Peyer's patch (tissue), 4 donors: ENCODE measurements at places on chromosomes 11 and 22. TPM values are rescaled to one million over a fixed set of nuclear protein-coding genes. Genes with fewer than 3 reads are reported as not detected.
A peak's percentile ranks its signal among the peaks of the same experiment; 100 is the strongest.

DNA sequence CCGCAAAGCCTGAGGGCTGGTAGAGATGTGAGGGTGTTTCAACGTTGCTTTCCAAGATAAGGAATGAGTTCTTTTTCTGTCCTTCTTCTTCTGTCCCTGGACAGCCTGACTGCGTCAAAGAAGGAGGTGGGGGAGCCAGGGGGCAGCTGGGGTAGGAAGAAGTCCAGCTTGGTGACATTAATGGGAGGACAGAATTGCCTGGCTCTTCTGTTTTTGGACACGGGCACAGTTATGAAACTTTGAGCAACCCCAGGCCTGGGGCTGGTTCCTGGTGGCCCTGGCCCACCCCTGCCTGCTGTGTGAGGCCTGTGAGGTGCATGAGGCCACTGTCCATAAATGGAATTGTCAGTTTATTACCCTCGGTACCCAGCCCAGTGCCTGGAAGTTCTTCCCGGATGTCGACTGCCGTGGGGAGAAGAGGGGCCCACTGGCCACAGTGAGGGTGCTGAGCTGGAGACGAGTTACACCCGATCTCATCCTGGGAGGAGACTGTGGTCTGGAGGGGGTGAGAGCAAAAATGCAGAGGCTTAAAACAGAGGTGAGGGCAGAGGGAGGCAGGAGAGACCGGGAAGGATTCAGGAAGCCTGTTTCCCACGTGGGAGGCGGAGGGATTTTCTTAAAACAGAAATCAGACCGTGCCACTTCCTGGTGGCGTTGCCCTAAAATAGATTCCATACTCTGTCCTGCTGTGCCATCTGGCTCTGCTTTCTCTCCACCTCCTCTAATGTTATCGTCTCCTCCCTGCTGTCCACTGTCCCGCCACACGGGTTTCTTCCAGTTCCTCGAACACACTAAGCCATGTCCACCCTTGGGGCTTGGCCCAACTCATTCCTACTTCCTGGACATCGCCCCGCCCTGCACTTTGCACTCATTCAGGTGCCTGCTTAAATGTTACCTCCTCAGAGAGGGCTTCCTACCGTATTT is 59.7 kb upstream of the RASD2 start:
- no peaks in the 10 kb centered on the region for H3K27me3 ChIP-seq
- H3K4me3 ChIP-seq = no peak overlapping the region
- no peaks in the 10 kb centered on the region for H3K36me3 ChIP-seq
- no peaks in the 10 kb centered on the region for H3K4me1 ChIP-seq
- peak; percentile 69 for DNase-seq

- H3K27ac ChIP-seq = no peak overlapping the region
- H3K27me3 ChIP-seq = no peaks in the 10 kb centered on the region
- no peak for DNase-seq
- no peak overlapping the region for H3K4me3 ChIP-seq
- no peaks in the 10 kb centered on the region for H3K4me1 ChIP-seq
Measured at GRCh38 chr11:82898241-82898640, 2.0 kb downstream of the PRCP start.

DNA sequence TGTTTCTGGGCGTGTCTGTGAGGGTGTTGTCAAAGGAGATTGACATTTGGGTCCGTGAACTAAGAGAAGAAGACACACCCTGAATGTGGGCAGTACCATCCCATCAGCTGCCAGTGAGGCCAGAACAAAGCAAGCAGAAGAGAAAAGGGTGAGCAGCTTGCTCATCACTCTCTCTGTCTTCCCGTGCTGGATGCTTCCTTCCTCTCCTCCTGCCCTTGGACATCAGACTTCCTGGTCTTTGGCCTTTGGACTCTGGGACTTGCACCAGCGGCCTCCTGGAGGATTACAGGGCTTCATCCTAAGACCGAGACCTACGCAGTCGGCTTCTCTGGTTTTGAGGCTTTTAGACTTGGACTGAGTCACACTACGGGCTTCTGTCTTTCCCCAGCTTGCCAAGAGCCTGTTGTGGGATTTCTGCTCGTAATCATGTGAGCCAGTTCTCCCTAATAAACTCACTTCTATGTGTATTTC is 18.8 kb downstream of the APOL2 start:
- DNase-seq = no peak
- no peaks in the 10 kb centered on the region for H3K27me3 ChIP-seq
- no peaks in the 10 kb centered on the region for H3K36me3 ChIP-seq
- peak overlapping the region; percentile 36 for H3K27ac ChIP-seq
- H3K4me1 ChIP-seq = no peaks in the 10 kb centered on the region

DNA sequence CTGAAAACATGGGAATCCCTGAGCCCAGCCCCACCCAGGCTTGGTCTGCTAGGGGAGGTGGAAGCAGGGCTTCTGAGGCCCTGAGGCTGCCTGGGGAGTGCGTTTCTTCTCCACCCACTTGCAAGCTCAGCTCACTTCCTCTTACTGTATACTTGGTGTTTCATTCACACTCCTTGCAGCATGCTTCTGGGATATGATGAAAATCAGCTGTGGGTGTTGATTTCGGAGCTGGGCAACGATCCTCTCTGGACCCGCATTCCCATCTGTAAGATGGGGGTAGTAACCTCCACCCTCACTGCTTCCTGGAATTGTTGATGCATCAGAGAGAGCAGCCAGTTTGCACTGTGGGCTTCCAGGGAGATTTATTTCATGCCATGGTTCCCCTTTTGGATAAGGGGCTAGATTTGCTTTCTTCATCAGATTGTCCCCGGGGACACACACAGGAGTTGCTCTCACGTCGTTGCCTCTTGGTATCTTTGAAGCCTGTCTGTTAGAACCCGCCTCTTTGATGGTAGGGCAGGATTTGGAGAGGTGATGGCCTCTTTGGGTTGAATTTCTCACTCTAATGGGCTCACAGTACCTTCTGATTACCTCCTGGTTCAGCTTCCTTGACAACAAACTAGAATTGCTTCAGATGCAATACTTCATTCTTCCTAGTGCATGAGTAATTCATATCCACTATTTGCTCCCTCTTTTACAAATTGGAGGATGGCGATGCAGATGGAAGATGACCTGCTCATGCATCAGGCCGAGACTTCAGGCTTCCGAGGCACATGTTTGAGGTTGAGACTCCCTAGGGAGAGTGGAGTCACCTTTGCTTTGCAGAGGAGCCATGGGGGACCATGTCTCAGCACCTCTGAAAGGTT is 40.4 kb downstream of the BCR start:
- H3K27me3 ChIP-seq = no peaks in the 10 kb centered on the region
- DNase-seq = peak; percentile 52

GRCh38 chr11:131065435-131066413 is 149.4 kb upstream of the SNX19 start:
- H3K4me3 ChIP-seq = no peak overlapping the region
- H3K4me1 ChIP-seq = no peaks in the 10 kb centered on the region
- DNase-seq = no peak
- H3K36me3 ChIP-seq = no peaks in the 10 kb centered on the region
- H3K27ac ChIP-seq = no peak overlapping the region
- H3K27me3 ChIP-seq = no peaks in the 10 kb centered on the region

- H3K27me3 ChIP-seq = no peaks in the 10 kb centered on the region
- no peak for DNase-seq
- no peak overlapping the region for H3K27ac ChIP-seq
- no peak overlapping the region for H3K4me3 ChIP-seq
- no peaks in the 10 kb centered on the region for H3K4me1 ChIP-seq
Measured at GRCh38 chr11:131421066-131421855, 50.8 kb downstream of the NTM start.

GRCh38 chr11:47215366-47215910 is 664 bp downstream of the DDB2 start:
- H3K4me1 ChIP-seq = peaks cover 25% of the 10 kb centered on the region
- peak overlapping the region; percentile 81 for H3K27ac ChIP-seq
- H3K4me3 ChIP-seq = peak overlapping the region; percentile 73
- DNase-seq = no peak

GRCh38 chr11:28878025-28878424 is 769.8 kb downstream of the METTL15 start:
- H3K27me3 ChIP-seq = no peaks in the 10 kb centered on the region
- DNase-seq = no peak
- no peaks in the 10 kb centered on the region for H3K36me3 ChIP-seq

- H3K27ac ChIP-seq = no peak overlapping the region
- H3K27me3 ChIP-seq = no peaks in the 10 kb centered on the region
- peaks cover 35% of the 10 kb centered on the region for H3K36me3 ChIP-seq
- no peak overlapping the region for H3K4me3 ChIP-seq
- H3K4me1 ChIP-seq = no peaks in the 10 kb centered on the region
Measured at GRCh38 chr22:41360126-41360525, 21.6 kb upstream of the TEF start.

- H3K36me3 ChIP-seq = no peaks in the 10 kb centered on the region
- H3K4me1 ChIP-seq = no peaks in the 10 kb centered on the region
- DNase-seq = no peak
- no peak overlapping the region for H3K4me3 ChIP-seq
Measured at GRCh38 chr11:74669211-74670160, 61.7 kb downstream of the CHRDL2 start.

GRCh38 chr11:121311373-121311772 is 18.8 kb downstream of the SC5D start:
- no peak overlapping the region for H3K27ac ChIP-seq
- H3K36me3 ChIP-seq = no peaks in the 10 kb centered on the region
- no peaks in the 10 kb centered on the region for H3K4me1 ChIP-seq
- no peak for DNase-seq
- H3K27me3 ChIP-seq = no peaks in the 10 kb centered on the region

GRCh38 chr22:27651486-27651885 is 150.1 kb downstream of the MN1 start:
- no peaks in the 10 kb centered on the region for H3K36me3 ChIP-seq
- no peak overlapping the region for H3K4me3 ChIP-seq
- no peak for DNase-seq
- H3K4me1 ChIP-seq = no peaks in the 10 kb centered on the region
- no peak overlapping the region for H3K27ac ChIP-seq

DNA sequence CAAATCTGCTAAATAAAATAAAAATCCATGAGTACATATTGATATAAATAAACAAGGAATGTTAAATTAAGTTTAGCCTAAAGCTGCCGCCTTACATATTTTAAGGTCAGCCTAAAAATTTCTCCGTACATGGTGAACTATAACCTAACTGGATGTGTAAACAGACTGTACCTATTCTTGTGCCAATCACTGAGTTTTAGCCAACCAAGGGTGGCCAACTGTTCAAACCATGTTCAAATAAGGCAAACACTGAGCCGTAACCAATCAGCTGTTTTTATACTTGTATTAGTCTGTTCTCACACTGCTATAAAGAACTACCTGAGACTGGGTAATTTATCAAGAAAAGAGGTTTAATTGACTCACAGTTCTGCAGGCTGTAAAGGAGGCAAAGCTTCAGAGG is 8.6 kb upstream of the QSER1 start:
- H3K4me1 ChIP-seq = no peaks in the 10 kb centered on the region
- no peak overlapping the region for H3K4me3 ChIP-seq
- no peaks in the 10 kb centered on the region for H3K36me3 ChIP-seq

- no peak for DNase-seq
- H3K27ac ChIP-seq = peak overlapping the region; percentile 14
- no peaks in the 10 kb centered on the region for H3K27me3 ChIP-seq
Measured at GRCh38 chr11:121446752-121447156, 5.4 kb upstream of the SORL1 start.

GRCh38 chr11:47797633-47798032 is 30.5 kb upstream of the FNBP4 start:
- no peaks in the 10 kb centered on the region for H3K4me1 ChIP-seq
- H3K27me3 ChIP-seq = no peaks in the 10 kb centered on the region
- H3K27ac ChIP-seq = no peak overlapping the region
- no peak overlapping the region for H3K4me3 ChIP-seq
- no peak for DNase-seq
- H3K36me3 ChIP-seq = peaks cover 89% of the 10 kb centered on the region

DNA sequence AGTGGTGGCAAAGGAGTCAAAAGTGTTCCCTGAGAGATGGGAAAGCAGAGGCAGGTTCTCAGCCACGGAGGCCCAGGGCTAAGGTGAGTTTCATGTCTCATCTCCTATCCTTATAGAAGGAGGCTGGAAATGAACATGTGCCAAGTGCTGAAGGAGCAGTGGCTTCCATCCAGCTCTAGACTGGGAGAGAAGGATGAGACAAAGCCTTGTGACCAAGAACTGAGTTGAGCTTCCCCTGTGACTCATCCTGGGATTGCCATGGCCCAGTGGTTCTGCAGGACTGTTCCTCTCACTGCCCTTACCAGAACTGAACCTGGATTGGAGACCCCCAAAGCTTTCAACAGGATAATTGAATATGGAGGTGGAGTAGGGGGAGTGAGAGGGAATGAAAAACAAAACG is 16.7 kb upstream of the OR9Q1 start:
- H3K36me3 ChIP-seq = no peaks in the 10 kb centered on the region
- no peaks in the 10 kb centered on the region for H3K27me3 ChIP-seq

GRCh38 chr11:10674440-10674855 is 19.1 kb downstream of the IRAG1 start:
- H3K4me1 ChIP-seq = no peaks in the 10 kb centered on the region
- no peak overlapping the region for H3K4me3 ChIP-seq
- H3K36me3 ChIP-seq = no peaks in the 10 kb centered on the region

DNA sequence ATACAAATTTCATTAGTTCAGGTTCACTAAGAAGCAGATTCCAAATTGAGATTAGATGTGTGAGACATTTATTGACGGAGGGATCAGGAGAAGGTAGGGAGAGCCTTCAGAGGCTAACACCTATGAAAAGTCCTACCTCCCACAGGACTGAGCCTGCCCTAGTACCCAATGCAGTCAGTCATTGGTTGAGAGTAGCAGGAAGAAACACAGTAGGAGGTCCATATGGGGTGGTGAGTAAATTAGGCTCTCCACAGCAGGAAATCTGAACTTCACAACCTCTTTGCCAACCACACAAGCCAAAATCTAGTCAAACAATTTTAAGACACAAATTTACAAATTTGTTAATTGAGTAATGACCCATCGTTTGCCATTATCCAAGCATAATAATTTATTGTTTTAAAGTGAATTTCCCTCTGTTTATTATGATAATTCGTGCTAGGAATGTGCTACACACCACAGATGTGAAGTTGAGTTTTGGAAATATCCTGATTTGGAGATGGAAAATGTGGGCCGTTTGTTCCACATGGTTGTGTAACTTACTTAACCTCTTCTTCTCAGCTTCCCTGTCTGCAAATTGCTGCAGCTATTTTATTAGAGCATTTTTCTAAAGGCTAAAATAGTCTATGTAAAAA is 542.1 kb downstream of the ETS1 start:
- no peaks in the 10 kb centered on the region for H3K36me3 ChIP-seq
- no peaks in the 10 kb centered on the region for H3K4me1 ChIP-seq

DNA sequence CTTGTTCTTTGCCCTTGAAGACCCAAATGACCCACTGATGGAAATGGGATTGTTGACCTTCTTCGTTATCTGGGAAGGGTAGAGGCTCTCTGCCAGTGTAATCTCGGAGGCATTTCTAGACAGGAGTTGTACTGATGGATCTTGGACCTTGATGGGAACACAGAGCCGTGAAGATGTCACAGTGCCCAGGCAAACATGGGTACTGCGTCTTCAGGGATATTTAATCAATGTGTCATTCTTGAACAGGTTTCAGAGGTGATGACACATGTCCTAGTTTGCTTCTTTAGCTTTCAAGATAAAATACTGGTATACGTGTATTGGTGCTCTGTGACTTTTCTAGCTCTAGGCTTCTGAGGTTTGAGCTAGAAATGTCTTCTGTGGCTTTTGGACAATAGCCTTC is 6.2 kb downstream of the LDLRAD3 start:
- no peaks in the 10 kb centered on the region for H3K36me3 ChIP-seq
- DNase-seq = no peak
- H3K27ac ChIP-seq = no peak overlapping the region
- no peaks in the 10 kb centered on the region for H3K4me1 ChIP-seq

GRCh38 chr11:12603143-12604088 is 70.8 kb upstream of the TEAD1 start:
- H3K4me1 ChIP-seq = no peaks in the 10 kb centered on the region
- H3K36me3 ChIP-seq = no peaks in the 10 kb centered on the region
- no peaks in the 10 kb centered on the region for H3K27me3 ChIP-seq
- H3K4me3 ChIP-seq = no peak overlapping the region
- DNase-seq = no peak

APLNR gene
- total RNA-seq = 0.83 TPM

OR2AG2 gene
- 0.18 TPM for total RNA-seq

OR52B2 gene
- not detected for total RNA-seq

ST14 gene
- 448 TPM for total RNA-seq

RAB39A gene
- total RNA-seq = 0.70 TPM
